HFFc6 (cell line): ENCODE measurements at places on chromosomes 3 and 15.

DNA sequence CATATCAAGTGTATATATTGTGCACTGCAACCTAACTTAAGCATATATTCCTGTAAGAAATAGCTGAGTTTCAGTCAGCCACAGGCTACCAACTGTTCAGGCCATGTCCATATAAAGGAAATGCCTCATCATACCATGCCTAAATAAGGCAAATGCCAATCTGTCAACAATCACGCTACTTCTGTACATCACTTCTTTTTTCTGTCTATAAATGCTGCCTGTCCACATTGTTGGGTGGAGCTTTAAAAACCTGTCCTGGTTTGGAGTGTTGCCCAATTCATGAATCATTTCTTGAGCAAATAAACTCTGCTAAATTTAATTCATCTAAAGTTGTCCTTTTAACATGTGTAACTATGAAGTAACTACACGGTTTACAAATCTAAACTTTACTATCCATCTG lies 1091.9 kb downstream of the NSUN3 start:
- no peak for DNase-seq

- DNase-seq: peak; percentile 61
These were observed 114.8 kb upstream of the THBS1 start for GRCh38 chr15:39465843-39466749.

DNA sequence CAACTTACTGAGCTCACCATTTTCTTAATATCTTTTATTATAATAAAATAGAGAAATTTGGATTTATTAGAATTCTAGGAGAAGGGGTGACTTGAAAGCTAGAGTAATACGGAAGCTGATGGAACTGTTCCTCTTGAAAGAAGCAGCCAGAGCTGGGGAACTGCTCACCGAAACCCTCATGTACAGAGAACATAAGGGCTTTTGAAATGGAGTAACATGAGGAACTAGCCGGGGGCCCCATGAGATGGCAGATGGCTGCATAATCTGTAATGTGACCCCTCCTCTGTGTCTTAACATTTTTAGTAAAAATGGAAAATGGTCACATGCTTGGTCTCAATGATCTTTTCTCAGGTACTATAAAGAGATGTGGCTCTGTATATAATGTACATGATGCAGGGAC lies 15.7 kb upstream of the DYNC1LI1 start:
- no peak for DNase-seq

DNA sequence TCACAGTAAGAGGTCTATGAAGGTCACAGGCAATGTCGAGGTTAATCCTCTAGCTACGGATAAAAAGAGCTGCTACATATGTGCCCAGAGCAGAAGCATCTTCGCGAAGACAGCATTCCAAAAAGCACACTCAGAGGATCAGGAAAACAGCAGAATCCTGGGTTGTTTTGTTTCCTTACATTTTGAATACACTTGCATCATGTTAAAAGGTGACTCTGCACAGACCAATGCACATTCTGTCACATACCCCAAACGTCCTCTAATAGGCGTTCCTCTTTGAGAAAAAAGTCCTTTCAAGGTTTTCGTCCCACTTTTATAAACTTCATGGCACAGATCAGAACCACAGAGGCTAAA lies 52.7 kb downstream of the VGLL4 start:
- peak; percentile 56 for DNase-seq

DNA sequence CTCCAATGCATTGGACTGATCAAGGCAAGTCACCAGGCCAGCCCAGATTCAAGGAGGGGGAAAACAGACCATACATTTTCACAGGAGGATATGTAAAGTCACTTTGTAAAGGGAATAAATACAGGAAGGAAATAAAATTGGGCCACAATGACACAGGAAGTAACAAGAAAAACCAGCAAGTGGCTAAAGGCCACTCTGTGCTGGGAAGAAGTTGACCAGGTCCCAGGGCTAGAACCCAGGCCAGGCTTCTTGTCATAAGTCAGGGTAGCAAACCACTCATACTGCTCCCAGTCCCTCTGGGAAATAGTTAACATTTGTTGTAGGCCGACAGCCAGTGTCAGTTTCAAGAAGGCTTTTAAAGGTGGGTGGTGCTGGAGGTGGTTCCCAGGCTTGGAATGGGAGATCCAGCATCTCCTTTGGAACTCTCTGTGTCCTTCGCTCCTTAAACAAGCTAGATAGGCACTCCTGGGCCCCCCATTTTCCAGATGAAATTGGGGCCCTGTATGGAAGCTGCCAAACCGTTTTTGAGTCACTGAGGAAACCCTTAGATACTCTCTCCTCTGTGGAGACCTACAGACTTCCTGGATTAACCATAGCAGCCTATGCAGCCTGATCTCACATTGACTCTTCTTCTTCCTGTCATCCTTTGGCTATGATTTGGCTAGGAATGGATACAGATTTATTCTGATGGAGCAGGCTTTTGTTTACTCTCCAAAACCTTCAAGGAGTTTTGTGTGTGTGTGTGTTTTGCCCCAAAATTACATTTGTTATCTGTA lies 14.7 kb upstream of the EDC3 start:
- DNase-seq: no peak

DNA sequence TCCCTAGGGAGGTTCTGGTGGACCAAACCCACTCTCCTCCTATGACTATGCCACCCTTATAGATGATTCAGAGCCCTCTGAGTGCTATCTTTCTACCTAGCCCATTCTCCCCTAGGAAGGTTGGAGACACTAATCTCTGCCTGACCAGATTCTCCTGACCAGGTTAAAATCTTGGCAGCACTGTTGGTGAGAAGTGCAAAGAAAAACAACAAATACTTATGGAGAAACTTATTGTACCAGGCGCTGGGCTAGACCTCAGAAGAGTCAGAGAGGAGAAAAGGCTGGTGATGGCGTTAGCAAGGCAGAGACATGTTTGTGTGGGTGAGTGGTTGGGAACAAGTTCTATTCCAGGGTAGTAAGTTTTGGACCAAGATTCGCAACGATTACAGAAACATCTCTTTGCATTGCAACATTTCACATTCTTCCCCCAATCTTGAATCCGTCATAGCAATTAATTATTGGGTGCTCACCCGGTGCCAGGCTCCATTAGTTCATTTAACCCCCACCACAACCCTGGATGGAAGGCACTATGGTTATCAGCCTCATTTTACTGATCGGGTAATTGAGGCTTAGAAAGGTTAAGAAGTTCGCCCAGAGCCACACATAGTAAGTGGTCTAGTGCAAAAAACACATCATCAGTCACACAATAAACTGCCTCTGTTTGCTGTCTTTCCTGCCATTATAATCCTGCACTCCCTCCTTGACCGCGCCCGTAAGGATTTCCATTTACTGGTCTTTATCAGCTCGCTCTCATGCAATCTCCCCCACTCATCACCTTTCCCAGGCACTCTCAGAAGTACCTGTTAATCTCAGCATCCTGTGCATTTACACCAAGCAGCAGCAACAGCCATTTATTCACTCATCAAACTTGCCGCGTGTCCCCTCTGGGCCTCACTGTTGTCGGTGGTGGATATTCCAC lies 655 bp upstream of the TSPAN3 start:
- DNase-seq: no peak

- no peak for DNase-seq
These were observed 68.7 kb downstream of the SLTM start for GRCh38 chr15:58864602-58865424.

- peak; percentile 61 for DNase-seq
These were observed 7.4 kb upstream of the DLG1 start for GRCh38 chr3:197305854-197306253.

DNA sequence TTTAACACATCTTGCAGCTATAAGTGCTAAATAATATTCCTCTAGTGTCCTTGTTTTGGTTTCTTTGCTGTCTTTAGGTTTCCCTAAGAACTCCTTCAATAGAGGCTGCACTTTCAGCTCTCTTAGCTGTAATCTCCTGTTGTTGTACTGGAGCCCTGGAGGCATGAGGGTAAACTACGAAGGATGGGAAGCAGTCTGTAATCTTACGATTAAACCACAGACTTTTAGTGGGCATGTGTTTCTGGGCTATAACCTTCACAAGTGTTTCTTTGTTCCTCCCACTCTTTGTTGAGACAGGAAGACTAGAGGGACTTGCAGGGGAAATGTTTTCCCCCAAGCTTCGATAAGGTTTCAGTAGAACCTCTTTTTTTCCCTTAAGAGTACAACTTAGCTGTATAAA lies 1058.1 kb downstream of the NSUN3 start:
- DNase-seq: no peak

DNA sequence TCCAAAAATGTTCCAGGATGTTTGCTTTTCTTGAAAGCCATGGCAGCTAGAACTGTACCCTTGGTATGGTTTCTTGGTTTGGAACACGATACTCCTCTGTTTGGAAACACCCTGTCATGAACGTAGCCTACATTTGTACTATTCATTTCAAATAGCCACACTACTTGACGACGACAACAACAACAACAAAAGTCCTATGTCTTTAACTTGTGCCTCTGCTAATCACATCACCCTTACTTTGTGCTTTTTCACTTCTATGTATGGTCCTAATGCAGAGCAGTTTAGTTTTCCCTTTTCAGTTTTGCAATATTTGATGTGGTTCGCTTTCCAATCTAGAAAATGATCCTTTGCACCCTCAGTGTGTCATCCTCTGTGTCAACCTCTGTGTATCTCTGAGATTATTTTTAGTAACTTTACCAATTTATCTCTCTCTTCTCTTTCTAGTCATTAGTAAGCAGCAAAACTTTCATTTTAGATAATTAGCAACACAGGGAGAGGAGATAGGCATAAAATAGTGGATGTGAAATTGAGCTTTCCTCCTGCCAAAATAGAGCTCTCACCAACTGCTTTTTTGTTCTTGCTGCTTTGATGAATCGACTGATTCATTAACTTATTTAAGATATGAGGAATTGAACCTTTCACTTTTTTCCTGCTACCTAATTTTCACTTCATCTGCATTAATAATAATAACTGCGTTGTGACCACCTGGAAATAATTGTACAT lies 44.1 kb upstream of the TP63 start:
- DNase-seq: no peak

DNA sequence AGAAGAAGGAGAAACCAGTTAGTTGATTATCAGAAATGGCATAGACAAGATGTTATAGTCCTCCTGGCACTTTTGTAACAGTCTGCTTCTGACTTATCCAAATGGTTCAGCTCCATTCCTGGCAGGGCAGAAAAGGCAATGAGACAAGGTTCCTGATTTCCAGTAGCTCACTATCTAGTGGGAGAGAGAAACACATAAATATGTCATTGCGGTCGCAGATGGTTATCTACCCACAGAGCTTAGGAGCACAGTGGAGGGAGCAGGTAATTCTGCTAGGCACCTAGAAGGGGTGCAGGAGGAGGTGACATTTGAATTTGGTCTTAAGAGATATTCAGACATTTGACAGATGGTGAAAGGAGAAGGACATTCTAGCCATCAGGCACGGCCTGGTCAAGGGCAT lies 78.1 kb downstream of the TAMM41 start:
- DNase-seq: no peak

- no peak for DNase-seq
These were observed 1027.3 kb downstream of the TUSC7 start for GRCh38 chr3:117736846-117737245.

DNA sequence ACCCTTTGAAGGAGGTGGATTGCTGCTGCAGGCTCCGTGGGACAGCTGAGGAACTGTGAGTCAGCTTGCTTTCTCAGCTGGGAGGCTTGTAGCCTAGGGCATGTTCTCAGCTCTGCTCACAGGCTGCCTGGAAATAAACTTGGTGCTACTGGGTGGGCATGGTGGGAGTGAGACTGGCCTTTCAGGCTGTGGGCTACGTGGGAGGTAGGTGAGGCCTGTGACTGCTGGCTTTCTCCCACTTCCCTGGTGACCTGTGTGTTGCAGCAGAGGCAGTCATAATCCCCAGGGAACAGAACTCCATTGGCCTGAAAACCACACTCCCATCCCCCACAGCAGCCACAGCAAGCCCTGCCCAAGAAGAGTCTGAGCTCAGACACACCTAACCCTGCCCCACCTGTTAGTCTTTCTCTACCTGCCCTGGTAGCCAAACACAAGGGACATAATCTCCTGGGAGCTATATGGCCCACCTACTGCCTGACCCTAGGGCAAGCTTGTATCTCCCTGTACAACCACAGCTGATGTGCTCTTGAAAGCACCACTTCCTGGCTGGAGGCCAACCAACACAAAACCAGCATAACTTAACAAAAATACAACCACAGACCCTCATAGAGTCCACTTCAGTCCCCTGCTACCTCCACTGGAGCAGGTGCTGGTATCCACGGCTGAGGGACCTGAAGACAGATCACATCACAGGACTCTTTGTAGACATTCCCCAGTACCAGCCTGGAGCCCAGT lies 236.5 kb downstream of the SQOR start:
- DNase-seq: peak; percentile 54

- DNase-seq: no peak
These were observed 32.2 kb upstream of the MTMR14 start for GRCh38 chr3:9617056-9617455.

DNA sequence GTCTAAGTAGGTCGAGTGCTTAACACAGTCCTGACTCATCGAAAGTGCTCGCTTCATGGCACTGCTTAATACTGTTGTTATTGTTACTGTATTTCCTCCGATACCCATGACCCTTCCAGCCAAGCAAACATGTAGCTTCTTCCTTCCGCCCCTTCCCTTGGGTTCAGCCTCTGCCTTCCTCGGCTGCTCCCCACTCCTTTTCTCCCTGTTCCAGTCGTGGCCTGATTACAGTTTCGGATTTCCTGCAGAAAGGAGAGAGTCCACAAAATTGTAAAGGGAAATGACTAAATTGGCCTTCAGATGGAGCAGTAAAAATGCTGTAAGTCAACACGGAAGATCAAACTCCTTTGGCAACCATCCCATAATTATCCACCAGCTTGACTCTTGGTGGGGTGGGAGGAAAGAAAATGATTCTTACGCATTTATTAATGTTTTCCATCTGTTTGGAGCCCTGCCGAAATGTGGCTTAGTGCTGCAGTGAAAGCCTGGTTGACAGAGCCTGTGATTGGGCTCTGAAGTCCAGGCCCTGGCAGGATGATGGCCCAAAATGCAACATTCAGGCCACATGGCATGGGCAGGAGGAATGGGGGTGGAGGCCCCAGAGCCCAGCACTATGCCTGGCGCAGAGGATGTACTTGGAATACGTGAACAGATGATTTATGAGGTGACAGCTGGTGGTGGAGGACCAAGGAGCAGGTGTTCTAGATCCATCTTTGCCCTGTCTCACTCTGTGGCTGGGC lies 37.6 kb downstream of the FAM3D start:
- DNase-seq: peak; percentile 94

DNA sequence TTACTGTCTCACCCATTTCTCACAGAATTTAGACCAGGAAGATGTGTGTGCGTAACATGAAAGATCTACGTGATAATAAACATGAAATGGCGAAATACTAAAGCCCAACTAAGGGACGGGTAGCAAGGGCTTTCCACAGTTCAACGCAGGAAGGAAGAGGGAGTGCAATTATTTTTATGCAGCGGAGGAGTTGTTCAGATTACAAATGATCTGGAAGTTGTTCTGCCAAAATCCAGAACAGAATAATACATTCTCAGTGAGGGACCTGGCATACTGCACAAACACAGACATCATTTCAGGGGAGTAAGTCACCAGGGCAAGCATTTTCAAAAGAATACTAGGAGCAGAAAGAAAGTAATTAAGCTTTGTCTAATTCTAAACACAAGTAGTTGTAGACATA lies 133.6 kb upstream of the RAP2B start:
- DNase-seq: no peak

GRCh38 chr3:61650276-61650675 lies 88.9 kb downstream of the PTPRG start:
- peak; percentile 81 for DNase-seq
